Cerebellar cortex (tissue), 1 donor: ENCODE measurements at places on chromosomes 3 and 15.

- no peak for DNase-seq
Measured at GRCh38 chr3:187612656-187613055, 57.5 kb downstream of the SST start.

GRCh38 chr3:122510878-122511535 lies 3.7 kb downstream of the KPNA1 start:
- no peak for DNase-seq

DNA sequence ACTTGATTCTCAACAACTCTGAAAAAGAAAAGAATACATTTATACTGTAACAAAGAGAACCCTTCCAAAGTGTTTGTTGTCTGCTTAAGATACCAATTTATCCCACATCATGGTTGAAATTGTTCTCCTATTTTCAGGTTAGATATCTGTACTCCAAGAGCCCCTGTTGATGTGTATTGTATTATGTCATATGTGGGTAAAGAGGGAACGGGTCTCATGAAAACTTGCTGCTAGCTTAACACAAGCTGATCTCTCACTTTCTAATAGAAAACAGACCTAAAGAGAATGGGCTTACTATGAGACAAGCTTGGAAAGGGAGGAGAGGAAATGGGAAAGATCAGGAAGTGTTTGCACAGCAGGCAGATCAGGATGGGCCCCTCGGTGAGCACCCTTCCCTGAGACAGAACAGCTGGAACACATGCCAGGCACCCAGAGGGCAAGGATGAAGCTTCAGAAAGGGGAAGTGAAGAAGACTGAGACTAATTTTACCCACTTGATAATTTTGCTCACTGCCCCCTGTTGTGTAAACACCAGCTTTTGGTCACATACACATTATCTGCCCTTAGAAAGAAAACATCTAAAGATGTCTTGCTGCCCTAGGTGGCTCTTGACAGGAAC lies 747.9 kb upstream of the CCDC54 start:
- no peak for DNase-seq

- DNase-seq: no peak
Measured at GRCh38 chr3:124860599-124860998, 26.6 kb downstream of the ITGB5 start.

GRCh38 chr3:42036483-42036823 lies 54.7 kb upstream of the TRAK1 start:
- no peak for DNase-seq

DNA sequence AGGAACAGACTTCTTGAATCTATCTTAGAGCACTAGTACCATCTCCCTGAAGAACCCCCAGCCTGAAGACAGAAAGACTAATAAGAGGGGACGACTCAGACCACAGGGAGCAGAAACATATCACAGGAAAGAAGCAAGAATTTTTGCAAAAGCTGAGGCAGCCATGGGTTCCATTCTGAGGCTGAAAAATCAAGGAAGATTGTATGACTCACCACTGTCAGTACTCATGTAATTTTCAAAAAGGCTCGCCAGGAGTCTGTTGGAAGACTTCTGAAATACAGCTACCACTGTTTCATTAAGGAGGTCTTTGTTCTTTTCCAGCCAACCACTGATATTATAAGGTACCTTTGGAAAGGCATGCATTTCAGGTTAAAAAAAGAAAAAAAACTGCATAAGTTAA lies 47.5 kb downstream of the MYH15 start:
- DNase-seq: no peak

DNA sequence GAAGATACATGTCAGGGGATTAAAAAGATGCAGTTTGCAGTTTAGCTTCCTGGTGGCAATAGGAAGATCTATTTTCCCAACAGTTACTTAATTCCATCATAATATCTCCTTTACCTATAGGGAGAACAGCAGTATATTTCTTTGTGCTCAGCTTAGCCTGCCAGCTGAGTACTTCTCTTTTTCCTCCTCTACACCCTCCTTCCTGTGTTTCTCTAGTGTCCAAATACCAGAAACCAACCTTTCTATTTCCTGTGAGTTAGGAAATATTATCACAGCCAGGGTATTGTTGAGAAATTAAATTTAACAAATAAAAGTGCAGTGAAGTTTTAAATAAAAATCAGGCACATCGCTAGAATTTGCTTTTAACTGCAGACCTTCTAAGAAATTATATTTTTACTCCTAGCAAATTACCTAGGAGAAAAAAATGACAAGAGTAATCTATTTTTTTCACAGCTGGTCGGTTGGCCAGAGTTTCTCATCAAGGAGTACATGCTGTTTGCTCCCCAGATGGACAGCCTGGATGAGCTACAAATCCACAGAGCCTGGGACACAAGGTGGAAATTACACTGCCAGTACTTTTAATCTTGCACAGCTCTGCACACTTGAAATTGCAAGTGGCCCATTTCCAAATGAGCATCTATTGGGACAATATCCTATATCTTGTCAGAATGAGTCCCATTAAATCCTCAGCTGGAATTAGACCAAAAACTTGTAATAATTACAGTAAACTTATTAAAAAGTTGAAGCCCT lies 185.2 kb upstream of the CFAP20DC start:
- DNase-seq: peak; percentile 88

DNA sequence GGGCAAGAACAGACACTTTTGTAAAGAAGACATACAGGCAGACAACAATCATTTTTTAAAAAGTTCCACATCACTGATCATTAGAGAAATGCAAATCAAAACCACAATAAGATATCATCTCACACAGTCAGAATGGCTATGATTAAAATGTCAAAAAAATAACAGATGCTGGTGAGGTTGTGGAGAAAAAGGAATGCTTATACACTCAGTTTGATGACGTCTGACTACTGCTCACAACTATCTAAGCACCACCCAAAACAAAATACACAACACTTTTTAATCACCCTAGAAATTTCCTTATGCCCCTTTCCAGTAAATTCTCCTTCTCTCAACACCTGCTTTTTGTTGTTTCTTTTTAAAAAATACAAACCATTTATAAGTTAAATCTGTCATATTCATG lies 228.8 kb downstream of the ISL2 start:
- DNase-seq: no peak

- no peak for DNase-seq
Measured at GRCh38 chr15:85976986-85977385, 102.7 kb upstream of the AGBL1 start.

DNA sequence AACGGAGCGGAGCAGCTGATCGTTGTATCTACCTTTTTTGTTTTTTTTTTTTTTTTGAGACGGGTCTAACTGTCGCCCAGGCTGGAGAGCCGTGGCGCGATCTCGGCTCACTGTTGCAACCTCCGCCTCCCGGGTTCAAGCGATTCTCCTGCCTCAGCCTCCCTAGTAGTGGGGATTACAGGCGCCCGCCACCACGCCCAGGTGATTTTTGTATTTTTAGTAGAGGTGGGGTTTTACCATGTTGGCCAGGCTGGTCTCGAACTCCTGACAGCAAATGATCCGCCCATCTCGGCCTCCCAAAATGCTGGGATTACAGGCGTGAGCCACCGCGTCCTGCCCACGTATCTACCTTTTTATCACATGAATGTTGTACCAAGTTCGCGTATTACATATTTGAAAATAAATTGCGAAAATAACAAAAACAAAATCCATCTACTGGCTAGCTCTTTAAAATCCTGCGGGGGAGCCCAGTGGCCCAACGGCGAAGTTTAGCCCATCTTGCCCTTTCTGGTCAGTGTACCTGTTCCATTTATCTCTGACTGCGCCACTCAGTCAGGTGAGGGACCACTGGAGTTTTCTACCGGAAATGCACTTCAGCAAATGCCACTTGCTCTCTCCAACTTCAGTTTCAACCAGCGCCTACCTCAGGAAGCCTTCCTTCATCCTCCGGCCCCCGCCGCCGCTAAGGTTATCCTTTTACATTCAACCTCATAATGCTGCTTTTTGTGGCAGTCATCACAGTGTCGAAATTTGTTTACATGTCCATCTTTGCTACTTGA lies 1.2 kb upstream of the EIF3J start:
- DNase-seq: peak; percentile 50

- DNase-seq: no peak
Measured at GRCh38 chr15:64979252-64979710, 10.4 kb downstream of the SPG21 start.

DNA sequence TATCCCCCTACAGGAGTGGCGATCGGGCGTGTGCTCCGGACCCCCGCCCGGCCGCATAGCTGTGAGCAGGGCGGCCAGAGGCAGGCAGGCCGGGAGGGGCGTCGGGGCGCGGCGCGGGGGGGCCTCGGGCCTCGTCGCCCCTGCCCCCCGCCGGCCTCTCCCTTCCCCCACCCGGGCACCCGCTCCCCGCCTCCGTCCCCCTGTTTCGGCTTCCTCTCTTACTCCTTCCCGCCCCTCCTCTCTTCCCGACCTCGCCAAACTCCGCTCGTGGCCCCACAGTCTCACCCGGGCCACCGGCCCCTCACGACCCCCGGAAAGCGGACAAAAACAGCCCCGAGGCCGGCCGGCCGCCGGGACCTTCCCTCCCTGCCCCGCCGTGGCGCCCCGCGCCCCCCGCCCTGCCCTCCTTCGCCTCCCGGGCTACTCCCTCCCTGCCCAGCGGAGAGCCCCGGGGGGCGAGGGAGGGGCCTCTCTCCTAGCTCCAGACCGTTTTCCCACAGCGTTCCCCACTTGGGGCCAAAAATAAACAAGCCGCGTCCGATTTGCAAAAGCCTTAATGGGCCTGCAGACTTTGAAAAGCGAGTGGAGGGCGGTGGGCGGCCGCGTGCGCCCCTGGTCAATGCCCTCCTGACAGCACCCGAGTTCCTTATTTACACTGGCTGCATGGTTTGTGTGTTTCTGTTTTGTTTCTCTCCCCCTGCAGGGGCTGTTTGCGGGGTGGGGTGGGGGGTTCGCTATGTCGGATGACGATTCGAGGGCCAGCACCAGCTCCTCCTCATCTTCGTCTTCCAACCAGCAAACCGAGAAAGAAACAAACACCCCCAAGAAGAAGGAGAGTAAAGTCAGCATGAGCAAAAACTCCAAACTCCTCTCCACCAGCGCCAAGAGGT lies 1.0 kb downstream of the UBE2E1 start:
- DNase-seq: peak; percentile 38
